ENCODE measurements at places on chromosomes 4 and X.
A peak's percentile ranks its signal among the peaks of the same experiment; 100 is the strongest.

GRCh38 chr4:108396900-108397497 is 223.4 kb upstream of the RPL34 start:
- no peak for DNase-seq

- no peak for DNase-seq
These were observed 85.7 kb upstream of the TENT5D start for GRCh38 chrX:80334583-80334982.

GRCh38 chrX:67570839-67571238 is 27.0 kb downstream of the AR start:
- DNase-seq, result no peak

GRCh38 chr4:22814906-22815305 is 122.2 kb downstream of the GBA3 start:
- no peak for DNase-seq

DNA sequence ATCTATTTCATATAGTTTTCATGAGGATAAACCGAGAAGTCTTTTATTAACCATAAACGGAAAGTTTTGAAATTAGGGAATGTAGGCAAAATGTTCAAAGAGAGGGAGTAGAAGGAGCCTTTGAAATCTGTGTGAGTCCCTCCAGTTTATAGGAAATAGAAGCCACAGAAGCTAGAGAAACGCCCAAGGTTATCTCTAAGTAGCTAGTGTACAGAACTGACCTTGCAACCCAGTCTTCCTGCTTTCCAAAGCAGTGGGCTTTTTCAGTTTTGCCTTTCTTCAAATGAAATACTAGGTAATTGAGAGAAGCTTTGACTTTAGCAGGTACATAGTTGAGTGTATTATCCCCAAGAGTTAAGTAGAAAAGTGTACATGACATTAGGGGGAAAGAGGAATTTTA is 39.4 kb downstream of the STIM2 start:
- no peak for DNase-seq

- DNase-seq, result no peak
These were observed 21.3 kb downstream of the ZNF330 start for GRCh38 chr4:141241986-141242385.

DNA sequence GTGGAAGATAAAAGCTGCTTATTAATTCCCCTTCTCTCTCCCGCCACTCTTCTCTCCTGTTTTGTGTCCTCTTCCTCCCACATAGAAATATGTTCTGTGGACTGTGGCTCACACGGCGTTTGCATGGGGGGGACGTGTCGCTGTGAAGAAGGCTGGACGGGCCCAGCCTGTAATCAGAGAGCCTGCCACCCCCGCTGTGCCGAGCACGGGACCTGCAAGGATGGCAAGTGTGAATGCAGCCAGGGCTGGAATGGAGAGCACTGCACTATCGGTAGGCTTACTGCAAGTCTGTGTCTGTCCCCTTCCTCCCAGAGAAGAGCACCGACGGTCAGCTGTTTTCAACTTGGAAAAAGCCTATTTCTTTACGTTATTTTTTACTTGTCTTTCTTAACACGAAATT is 229.1 kb downstream of the DCTD start:
- no peak for DNase-seq

DNA sequence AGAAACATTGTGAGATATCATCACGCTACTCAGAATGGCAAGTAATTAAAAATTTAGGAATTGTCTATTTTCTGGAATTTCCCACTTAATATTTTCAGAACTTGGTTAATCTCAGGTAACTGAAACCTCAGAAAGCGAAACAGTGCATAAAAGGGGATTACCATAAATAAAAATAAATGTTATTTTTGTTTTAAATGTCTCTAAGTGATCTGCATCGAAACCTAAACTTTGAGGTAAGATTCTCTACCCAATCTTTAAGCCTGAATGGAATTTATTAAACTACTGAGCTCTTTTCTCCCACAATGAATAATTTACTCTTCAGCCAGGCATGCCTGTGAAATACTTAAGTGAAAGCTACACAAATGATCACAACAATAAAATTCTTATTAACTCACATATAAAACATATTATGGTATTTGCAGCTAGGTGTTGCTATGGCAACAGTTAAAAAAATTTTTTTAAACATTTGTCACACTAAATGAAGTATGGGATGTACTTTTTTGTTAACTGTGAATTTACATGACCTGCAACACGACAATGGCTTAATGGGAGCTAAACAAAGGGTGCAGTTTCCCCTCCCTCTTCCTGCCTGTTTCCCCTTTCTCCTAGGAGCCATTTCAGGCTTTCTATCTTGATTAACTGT is 220.2 kb upstream of the PRPS2 start:
- no peak for DNase-seq

DNA sequence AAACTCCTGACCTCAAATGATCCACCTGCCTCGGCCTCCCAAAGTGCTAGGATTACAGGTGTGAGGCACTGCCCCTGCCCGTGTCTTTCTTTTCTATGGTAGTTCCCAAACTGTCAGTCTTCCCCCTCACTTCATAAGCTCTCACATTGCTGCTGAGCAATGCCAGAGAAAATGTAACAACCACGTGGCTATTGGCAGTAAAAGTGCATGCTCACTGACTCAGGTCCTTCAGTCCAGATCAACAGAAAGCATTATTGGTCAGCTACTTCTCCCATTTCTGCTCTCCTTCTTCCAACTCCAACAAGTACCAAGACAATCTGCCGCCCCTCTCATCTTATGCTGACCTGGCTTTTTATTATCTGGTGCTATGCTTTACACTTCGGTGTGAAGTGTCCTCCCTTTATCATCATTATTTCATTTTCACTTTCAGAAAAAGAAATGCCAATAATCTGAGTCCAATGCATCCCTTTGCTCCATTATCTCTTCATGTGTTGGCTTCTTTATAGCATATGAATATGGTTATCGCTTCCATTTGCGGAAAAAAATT is 133.8 kb upstream of the UGT8 start:
- DNase-seq, result no peak

- no peak for DNase-seq
These were observed 10.1 kb downstream of the GDPD2 start for GRCh38 chrX:70432936-70433847.

- no peak for DNase-seq
These were observed 538 bp downstream of the SCML2 start for GRCh38 chrX:18353931-18354368.

DNA sequence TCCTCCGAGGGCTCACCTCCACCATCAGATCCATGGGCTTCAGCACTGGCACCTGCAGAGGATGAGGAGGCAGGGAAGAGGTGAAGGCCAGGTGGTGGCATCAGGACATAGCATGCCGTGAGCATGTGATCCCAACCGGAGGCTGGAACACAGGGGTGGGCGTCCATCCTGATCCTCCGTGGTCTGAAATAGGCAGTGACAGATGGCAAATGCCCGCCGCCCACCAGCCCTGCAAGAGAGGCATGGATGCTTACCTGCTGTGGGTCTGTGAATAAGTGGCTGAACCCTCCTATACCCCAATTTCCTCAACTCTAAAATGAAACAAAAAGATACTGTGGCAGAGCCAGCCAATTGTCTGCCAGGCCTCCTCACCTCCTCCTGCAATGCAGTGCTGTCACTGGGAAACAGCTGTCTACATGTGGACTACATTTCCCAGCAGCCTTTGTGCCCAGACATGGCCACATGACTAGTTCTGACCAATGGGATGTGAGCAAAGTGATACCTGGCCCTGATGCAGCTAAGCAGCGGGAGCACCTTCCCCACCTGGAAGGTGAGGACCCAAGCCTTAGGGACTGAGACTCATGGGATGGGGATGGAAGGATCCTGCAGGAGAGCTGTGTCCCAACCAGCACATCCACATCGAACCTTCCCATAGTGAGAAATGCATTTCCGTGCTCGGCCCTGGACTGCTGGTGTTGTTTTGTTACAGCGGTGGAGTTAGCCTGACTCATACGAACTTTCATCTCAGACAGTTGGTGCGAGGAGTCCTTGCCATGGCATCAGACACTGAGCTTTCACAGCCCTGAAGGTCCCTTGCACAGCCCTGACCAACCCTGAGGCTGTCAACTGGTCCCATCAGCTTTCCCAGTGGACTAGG is 99.5 kb downstream of the PPP2R2C start:
- DNase-seq, result peak; percentile 6

- DNase-seq, result no peak
These were observed 22.4 kb upstream of the TSPAN5 start for GRCh38 chr4:98680806-98681205.

All from stimulated activated naive B cell treated with anti-CD40 and anti-IgM and Interleukin-4, amounts not matched to agents 10 μg/mL and 1 μg/mL and 100 μg/mL, for 72 hours (primary cell).